Vagina (tissue), 2 donors: ENCODE measurements at places on chromosomes 5 and 9.

- H3K27me3 ChIP-seq = no peaks in the 10 kb centered on the region
- DNase-seq = no peak
- no peak overlapping the region for H3K4me3 ChIP-seq
Observed at GRCh38 chr5:180553530-180553929, 37.8 kb downstream of the SCGB3A1 start.

GRCh38 chr5:181105391-181106025, 25.5 kb downstream of the OR2V1 start:
- peaks cover under 1% of the 10 kb centered on the region for H3K4me1 ChIP-seq
- H3K36me3 ChIP-seq = no peaks in the 10 kb centered on the region
- no peak for DNase-seq
- H3K27ac ChIP-seq = no peak overlapping the region
- no peaks in the 10 kb centered on the region for H3K27me3 ChIP-seq

GRCh38 chr5:151101746-151102145, 20.9 kb upstream of the TNIP1 start:
- peaks cover 3% of the 10 kb centered on the region for H3K36me3 ChIP-seq
- H3K27ac ChIP-seq = no peak overlapping the region
- no peak overlapping the region for H3K4me3 ChIP-seq
- DNase-seq = no peak

DNA sequence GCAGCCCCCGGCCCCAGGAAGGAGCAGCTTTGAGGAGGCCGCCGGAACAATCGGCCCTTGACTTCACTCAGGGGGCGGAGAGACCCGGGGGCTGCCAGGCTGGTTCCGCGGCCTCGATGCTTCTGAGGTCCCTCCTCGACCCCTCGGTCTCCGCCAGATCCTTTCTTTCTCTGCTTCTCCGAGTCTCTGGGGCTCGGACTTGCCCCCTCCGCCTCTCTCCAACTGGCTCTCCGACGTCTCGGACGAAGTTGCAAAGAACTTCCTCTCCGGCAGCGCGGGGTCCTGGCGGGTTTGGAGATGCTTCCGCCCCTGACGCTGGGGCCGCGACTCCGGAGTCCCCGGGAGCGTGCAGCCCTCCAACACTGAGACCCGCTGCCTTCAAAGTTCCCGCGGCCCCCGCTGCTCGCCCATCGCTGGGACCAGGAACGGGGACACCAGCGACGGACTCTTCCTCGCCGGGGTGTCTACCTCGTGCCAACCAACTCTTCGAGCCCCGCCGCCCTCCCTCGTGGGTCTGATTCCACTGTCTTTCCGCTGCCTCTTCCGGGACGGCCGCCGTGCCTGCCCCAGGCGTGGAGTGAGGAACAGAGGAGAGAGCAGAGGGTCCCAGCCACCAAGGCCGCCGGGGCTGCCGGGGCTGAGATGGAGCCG, 7.0 kb downstream of the PAX5 start:
- no peaks in the 10 kb centered on the region for H3K36me3 ChIP-seq
- no peak overlapping the region for H3K27ac ChIP-seq
- no peak for DNase-seq
- peaks cover 41% of the 10 kb centered on the region for H3K27me3 ChIP-seq
- H3K4me3 ChIP-seq = peak overlapping the region; percentile 45

DNA sequence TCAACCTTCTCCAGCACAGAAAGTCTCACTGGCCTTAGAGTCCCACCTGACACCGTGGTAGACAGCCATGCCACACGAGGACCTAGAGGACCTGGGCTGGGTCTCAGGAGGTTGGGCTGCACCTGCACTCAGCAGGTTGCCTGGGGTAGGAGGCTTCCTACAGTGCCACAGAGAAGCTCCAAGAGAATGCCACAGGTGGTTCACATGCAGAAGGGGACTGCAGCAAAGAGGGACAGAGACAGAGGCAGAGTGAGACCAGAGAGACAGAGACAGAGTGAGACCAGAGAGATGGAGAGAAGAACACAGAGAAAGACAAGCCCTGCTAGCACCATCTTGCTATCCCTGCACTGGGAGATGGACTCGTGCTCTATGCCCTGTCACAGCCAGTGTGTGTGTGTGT, 5.7 kb downstream of the CAMK2A start:
- no peaks in the 10 kb centered on the region for H3K36me3 ChIP-seq
- H3K27ac ChIP-seq = no peak overlapping the region
- no peaks in the 10 kb centered on the region for H3K4me1 ChIP-seq
- no peaks in the 10 kb centered on the region for H3K27me3 ChIP-seq
- no peak for DNase-seq

DNA sequence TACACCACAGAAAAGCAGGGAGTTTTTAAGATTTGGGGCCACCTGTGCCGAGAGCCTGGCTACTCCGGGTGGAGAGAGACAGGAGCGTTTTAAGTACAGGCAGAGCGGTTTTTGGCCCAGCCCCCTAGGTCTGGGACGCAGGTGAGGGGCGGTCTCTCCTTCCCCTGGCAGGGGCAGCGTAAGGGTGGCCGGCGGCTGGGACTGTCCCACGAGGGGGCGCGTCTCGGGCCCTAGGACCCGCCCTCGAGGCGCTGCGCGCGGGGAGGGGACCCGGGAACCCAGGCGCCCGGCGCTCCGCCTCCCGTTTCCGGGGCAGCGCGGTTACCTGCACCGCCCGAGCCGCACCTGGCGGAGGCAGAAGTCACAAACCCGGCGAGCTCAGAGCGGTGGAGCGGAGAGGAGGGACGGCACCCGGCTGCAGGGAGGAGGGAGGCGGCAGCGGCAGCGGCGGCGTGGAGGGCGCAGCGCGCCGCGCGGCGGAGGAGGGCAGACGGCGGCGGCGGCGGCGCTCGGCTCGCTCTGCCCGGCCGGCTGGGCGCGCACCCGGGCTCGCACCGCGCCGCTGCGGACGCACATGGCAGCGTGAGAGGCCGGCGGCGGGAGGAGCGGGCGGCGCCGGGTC, at the start of gene WWC1:
Gene WWC1 (plus strand): TSS at position 304 of the 622 bp plus-strand sequence. CDS start 508 bp downstream, outside the sequence.
- H3K27me3 ChIP-seq = peaks cover 9% of the 10 kb centered on the region
- peak within 1 kb of the TSS; percentile 27 for H3K27ac ChIP-seq
- no peak for DNase-seq
- peak within 1 kb of the TSS; percentile 45 for H3K4me3 ChIP-seq
- H3K4me1 ChIP-seq = peaks cover 16% of the 10 kb centered on the region

DNA sequence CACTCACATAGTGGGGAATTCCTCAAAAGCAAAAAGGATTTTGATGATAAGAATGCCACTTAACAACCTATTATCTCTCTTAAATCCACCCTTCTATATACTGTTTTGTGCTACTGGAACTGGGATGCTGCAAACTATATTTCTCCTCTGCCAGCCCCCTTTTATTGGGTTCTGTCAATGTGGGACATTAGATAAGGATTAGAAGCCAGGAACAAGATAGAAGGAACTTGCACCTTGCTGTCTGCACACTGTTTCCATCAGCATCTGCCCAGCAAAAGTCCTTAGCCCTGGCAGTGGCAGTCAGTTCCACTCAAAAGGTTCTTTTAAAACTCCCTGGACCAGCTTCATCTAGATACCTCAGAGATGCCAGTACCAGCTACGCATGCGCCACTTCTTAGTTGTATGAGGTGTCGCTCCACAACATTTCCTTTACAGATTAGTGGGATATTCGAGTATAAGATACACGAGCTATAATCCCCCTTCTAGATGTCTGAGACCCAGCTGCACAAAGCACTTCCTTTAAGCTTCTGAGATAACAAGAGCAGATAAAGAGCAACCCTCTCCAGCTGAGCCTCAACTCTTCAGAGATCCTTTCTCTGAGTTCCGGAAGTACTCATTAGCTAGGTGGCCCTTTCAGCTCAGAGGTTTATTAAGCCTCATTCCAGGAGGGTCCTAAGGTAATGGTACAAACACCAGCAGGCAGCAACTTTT, 45.3 kb downstream of the CERT1 start:
- no peak overlapping the region for H3K4me3 ChIP-seq
- no peak for DNase-seq
- no peak overlapping the region for H3K27ac ChIP-seq
- no peaks in the 10 kb centered on the region for H3K4me1 ChIP-seq
- H3K27me3 ChIP-seq = no peaks in the 10 kb centered on the region
- H3K36me3 ChIP-seq = peaks cover 8% of the 10 kb centered on the region

GRCh38 chr5:103674739-103675138, 112.2 kb upstream of the NUDT12 start:
- no peak overlapping the region for H3K4me3 ChIP-seq
- peaks cover 2% of the 10 kb centered on the region for H3K4me1 ChIP-seq
- H3K36me3 ChIP-seq = no peaks in the 10 kb centered on the region
- H3K27me3 ChIP-seq = no peaks in the 10 kb centered on the region
- H3K27ac ChIP-seq = no peak overlapping the region

DNA sequence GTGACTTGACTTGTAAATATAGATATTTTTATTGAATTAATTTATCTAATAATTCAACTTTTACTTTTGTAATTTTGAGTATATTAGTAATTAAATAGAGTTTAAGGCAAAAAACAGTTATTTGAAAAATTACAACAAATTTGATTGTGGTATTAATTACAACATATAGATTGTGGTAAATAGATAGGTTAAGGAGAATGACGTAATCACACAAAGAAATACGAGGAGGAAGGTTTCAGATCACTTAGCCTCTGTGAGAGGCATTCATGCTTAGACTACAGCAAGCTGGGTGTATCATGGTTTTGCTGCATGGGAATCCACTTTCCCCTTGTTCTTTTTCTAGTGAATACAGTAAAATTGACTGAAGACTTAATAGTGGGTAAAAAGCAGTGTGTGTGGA, 878.4 kb upstream of the EDIL3 start:
- H3K4me3 ChIP-seq = no peak overlapping the region
- H3K27ac ChIP-seq = no peak overlapping the region
- H3K4me1 ChIP-seq = no peaks in the 10 kb centered on the region
- DNase-seq = no peak
- H3K27me3 ChIP-seq = no peaks in the 10 kb centered on the region

- H3K27ac ChIP-seq = no peak overlapping the region
- H3K4me1 ChIP-seq = no peaks in the 10 kb centered on the region
- no peaks in the 10 kb centered on the region for H3K27me3 ChIP-seq
- no peak for DNase-seq
- H3K4me3 ChIP-seq = no peak overlapping the region
Observed at GRCh38 chr5:160496334-160496733, 74.7 kb downstream of the PTTG1 start.

DNA sequence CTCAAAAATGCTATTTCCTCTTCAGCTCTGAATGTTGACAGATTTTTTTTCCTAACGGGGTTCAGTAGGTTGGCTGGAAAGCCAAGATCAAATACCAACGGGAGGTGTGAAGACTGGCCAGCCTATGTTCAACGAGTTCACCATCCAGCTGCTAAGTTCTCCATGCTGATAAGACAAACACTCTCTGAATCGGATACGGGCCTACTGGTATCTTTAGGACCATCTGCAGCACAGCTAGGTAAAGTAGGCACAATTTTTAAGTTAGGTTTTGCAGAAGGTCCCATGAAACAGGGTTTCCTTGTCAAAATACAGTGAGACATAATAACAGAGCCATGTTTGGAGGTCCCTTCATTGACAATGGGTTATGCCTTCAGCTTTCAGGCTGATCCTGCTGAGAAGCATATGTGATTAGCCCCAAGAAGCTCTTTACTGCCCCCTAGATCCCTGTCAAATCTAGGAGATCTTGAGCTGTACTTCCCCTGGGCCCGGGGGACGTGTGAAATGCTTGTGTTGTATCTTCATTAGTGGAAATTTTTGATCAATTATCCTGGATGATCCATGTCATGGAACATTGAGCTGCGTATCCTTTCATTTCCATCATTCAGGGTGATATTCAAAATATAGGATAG, 60.6 kb downstream of the PGM5 start:
- no peaks in the 10 kb centered on the region for H3K4me1 ChIP-seq
- no peak for DNase-seq
- no peaks in the 10 kb centered on the region for H3K27me3 ChIP-seq
- no peak overlapping the region for H3K27ac ChIP-seq

DNA sequence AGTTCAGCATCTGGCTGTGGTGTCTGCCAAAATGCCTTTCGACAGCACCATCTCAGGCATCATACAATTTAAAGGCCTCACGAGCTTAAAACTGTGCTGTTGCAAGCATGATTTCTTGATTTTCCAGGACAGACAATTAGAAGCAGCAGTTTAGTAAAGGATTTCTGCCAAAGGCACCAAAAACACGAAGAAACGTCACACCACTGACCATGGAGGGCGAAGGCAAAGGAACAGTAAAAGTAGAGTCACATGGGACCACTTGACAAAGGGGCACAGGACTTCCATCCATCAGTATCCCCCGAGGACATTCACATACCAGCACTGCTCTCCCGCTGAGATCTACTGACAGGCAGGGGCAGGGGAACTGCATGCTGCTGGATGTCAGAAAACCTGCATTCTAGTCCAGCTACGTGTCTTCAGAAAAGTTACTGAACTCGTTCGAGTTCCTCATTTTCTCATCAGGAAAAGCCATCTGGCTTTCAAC, 70.4 kb upstream of the FBXW11 start:
- peaks cover 27% of the 10 kb centered on the region for H3K4me1 ChIP-seq
- no peaks in the 10 kb centered on the region for H3K27me3 ChIP-seq
- H3K4me3 ChIP-seq = no peak overlapping the region

- H3K27ac ChIP-seq = no peak overlapping the region
- no peak for DNase-seq
- H3K27me3 ChIP-seq = no peaks in the 10 kb centered on the region
- no peaks in the 10 kb centered on the region for H3K36me3 ChIP-seq
Observed at GRCh38 chr5:133121611-133122150, 69.9 kb downstream of the HSPA4 start.

- no peak for DNase-seq
- no peaks in the 10 kb centered on the region for H3K4me1 ChIP-seq
- no peaks in the 10 kb centered on the region for H3K27me3 ChIP-seq
- no peaks in the 10 kb centered on the region for H3K36me3 ChIP-seq
- H3K27ac ChIP-seq = no peak overlapping the region
Observed at GRCh38 chr9:24625097-24625496, 79.4 kb upstream of the IZUMO3 start.

- no peak for DNase-seq
- no peaks in the 10 kb centered on the region for H3K36me3 ChIP-seq
- H3K27me3 ChIP-seq = no peaks in the 10 kb centered on the region
- peaks cover 65% of the 10 kb centered on the region for H3K4me1 ChIP-seq
- peak overlapping the region; percentile 80 for H3K27ac ChIP-seq
- H3K4me3 ChIP-seq = no peak overlapping the region
Observed at GRCh38 chr9:120891884-120892747, 15.1 kb upstream of the PHF19 start.

DNA sequence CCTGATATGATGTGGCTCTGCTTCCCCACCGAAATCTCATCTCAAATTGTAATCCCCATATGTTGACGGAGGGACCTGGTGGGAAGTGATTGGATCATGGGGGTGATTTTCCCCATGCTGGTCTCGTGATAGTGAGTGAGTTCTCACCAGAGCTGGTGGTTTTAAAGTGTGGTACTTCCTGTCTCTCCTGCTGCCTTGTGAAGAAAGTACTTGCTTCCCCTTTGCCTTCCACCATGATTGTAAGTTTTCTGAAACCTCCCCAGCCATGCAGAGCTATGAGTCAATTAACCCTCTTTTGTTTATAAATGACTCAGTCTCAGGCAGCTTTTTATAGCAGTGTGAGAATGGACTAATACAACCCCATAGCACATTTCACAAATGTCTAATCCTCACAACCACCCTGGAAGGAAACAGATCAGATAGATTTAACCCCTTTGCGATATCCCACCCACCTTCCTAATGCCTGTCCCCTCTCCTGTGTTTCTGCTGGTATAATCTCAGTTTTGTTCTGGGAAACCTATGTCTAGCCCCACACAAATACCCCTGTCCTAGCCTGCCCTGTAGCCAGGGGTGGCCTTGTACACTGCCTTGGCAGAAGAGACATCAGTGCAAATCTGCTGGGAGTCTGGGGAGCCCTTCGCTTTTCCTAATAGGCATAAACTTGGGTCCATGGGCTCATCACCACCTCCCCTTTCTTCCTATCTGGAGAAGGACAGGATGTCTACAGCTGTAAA, 157.0 kb upstream of the RAI14 start:
- no peaks in the 10 kb centered on the region for H3K36me3 ChIP-seq
- H3K27ac ChIP-seq = peak overlapping the region; percentile 55
- peaks cover 73% of the 10 kb centered on the region for H3K4me1 ChIP-seq

GRCh38 chr9:120486347-120486746, 93.6 kb downstream of the CDK5RAP2 start:
- no peak for DNase-seq
- no peaks in the 10 kb centered on the region for H3K4me1 ChIP-seq
- no peaks in the 10 kb centered on the region for H3K27me3 ChIP-seq
